ENCODE measurements at places on chromosomes 5 and 9.

GRCh38 chr9:21931428-21931827 lies 62.8 kb downstream of the CDKN2A start:
- DNase-seq, result no peak

- DNase-seq, result no peak
These were observed 214.4 kb downstream of the DAB2IP start for GRCh38 chr9:121865884-121866283.

GRCh38 chr9:109872901-109873300 lies 92.9 kb downstream of the PALM2AKAP2 start:
- DNase-seq, result no peak

DNA sequence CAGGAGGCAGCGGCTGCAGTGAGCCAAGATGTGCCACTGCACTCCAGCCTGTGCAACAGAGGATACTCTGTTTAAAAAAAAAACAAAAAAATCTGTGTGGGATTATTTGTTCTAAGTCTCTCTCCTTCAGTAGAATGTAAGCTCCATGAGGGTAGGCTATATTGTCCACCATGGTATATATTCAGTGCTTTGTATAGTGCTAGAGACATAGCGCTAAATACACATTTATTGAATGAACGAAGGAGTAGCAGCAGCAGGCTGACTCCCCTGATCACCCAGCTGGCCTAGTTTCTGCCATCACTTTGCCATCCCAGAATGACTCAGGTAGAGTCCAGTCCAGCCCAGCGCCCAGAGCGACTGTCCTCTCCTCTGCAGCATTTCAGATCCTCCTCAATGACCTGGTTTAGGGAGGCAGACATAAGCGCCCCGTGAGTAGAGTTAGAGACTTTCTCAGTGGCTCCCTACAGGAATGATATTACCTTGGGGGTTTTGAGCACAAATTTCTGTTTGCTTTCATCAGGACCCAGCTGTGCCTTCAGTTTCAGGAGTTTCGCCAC lies 716 bp downstream of the HARS1 start:
- no peak for DNase-seq

GRCh38 chr5:40258222-40258621 lies 421.5 kb upstream of the PTGER4 start:
- no peak for DNase-seq

GRCh38 chr5:3022665-3023064 lies 271.2 kb upstream of the IRX2 start:
- DNase-seq, result no peak

DNA sequence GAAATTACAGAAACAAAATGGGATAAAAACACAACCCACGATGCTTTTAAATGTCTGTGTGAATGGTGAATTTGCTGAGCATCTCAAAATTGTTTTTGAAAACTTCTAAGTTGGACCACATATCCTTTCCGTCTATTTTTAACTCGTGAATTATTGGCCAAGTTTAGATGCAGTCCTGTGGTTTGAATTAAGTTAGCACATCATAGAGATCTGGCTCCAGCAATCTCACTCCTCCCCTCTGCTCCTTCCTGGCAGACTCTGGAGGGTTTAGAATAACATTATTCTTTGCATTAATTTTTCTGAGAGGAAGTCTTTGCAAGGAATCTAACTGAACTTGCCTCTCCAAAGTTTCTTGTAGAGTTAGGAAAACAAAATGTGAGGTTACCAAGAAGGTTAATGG lies 14.5 kb upstream of the ANKRD55 start:
- DNase-seq, result no peak

DNA sequence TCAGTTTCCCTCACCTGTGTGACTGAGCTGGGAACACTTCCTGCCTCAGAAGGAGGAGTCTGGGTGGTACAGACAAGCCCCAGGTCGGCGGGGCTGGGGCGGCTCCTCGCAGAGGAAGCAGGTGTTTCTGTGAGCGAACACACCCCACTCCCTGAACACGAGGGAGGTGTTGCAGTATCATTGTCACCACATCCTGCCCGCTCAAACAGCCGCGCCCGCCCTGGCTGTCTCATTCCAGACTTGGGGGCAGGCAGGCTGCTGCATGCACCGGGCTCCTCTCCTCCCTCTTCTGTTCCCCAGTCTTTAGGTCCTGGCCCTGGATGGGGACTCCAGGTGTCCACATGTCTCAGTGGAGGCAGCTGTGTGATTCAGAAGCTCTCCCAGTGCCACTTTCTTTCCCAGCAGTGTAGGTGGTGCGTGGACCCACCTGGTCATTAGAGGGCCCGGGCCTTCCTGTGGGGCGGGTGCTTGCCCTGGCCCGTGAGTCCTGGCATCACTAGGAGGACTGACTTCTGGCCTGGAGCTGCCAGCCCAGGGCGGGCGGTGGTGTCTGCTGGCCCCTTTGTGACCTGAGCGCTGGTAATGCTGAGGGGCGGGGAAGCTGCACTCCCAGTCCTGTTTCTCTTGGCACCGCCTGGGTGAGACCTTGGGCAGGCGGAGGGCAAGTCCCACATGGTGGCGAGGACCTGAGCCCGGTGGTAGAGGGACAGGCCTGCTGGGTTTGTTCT lies 18.3 kb upstream of the PHYHD1 start:
- no peak for DNase-seq

- no peak for DNase-seq
These were observed 372.3 kb upstream of the CCNH start for GRCh38 chr5:87784879-87785495.

DNA sequence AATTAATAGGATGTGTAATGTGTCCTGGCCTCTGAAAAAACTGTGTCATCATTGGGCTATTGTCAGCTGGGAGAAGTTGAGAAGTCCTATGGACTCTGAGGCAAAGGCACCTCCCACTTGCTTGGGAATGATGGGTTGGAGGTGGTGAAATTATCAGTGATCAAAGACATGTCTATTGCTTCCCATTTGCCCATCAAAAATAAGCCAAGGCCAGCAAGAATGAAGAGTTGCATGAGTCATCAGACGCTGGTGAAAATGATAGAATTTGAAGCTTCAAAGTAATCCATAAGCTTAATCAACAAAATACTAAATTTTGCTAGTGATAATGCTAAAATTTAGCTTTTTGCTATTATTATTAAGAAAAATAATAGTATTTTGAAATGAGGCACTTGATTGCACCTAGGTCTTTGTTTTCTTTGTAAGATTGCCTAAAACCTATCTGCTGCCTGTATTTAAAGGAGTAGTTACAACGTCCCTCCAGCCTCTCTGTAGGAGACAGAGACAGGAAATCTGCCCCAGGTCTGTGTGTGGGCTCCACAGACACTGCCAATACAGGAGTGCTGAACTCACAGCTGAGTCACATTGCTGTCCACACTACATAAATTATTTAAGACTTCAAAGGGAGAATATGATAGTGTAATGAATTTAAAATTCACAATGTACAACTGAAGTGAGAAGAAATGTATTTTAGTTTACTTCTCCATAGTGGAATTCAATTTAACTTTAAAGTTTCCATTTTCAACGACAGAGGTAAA lies 48.4 kb upstream of the APC start:
- no peak for DNase-seq

DNA sequence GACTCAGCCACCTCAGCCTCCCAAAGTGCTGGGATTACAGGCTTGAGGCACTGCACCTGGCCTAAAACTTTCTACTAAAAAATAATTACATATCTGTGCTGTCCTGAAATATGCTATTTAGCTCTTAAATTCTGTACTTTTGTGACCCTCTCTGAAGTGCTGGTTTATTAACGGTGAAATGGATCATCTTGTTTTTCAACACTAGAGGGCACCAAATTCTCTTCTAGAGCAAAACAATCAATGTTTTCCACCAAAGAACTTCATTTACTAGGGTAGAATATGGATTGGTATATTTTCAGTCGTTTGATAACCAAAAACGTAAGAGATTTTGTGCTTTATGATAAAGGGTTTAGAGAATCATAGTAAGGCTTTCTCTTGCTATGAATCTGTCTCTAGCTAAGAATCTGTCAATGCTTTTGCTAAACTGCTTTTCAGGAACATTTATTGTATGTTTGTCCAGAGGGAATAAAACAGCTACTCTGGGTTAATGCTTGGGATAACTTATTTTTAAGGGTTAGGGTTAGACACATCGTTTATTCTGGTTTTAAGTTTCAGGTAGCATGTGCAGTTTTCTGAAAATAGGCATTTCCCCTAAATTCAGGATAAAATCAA lies 63.6 kb downstream of the RNF180 start:
- peak; percentile 13 for DNase-seq

- DNase-seq, result no peak
These were observed 32.1 kb upstream of the CLINT1 start for GRCh38 chr5:157890836-157891597.

DNA sequence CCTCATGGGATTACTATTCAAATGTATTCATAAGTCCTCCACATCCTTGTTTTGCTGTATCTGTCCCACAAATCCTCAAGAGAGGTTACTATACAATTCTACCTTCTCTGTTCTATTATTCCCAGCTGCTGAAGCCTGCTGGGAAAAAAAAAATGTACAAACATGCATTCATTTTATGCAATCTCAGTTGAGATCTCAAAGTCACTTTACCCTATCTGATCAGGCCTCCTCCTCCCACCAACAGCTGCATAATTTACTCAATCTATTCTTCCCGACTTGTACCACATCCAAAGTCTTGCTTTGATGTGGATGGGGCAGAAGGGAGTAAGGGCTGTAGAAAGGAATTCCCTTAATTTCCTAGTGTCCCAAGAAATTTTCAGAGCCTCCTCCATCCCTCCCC lies 28.6 kb downstream of the PSIP1 start:
- no peak for DNase-seq

DNA sequence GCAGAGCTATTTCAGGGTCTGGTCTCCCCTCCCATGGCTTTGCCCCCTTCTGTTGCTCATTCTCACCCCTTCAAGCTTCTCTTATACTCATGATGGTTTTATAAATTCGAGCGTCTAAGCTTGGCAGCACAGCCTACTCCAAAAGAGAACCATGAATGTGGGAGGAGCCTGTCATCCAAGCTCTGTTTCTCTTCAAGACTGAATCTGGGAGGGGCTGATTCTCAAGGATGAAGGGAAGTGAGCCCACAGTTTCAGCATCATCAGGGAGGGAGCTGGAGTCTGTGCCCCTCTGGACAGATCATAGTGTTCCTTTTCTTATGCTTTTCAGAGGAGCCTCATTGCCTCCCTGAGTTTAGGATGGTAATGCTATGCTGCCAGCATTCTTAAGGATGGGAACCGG lies 168.6 kb downstream of the CFAP90 start:
- DNase-seq, result no peak

- no peak for DNase-seq
These were observed 300.5 kb downstream of the ARL15 start for GRCh38 chr5:54009828-54010227.

DNA sequence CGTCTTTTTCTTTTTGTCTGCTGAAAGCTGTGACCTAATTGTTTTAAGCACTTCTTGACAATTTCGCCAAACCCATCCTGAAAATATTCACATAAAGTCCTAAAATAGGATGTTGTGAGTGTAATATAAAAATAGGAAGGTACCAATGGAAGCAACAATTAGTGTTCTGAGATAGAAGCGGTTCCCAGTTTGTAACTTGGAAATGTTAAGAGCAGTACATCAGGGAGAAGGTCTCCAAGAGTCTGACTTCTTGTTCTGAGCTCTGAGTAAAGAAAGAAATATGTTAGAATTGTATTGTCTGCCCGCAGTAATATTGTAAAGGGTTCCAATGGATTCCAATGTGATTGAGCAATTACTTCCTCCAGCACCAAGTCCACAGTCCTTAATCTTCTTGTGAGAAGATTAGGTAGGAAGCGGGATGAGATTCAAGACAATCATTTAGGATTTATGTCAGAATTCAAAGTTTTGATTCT lies 3.9 kb downstream of the VCAN start:
- no peak for DNase-seq

DNA sequence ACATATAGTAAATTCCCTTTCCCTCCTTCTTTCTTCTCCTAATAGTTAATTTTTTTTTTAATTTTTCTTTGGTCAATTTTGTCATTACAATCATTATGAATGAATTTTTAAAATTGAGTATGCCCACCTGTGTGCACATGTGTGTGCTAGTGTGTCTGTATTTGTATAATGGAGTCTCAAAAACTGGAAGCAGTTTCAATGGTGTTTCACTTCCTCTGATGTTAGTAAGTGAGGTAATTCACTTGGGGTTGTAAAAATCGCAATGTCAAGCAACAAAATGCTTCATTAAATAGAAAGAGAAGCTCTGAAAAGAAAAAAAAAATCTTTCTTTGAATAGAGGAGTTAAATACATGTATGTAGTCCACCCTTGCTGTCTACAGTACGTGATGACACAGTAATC lies 1467.6 kb upstream of the NUDT12 start:
- DNase-seq, result no peak

GRCh38 chr9:136620441-136621018 lies 42.2 kb upstream of the EGFL7 start:
- no peak for DNase-seq

- no peak for DNase-seq
These were observed 147.6 kb upstream of the NR3C1 start for GRCh38 chr5:143550986-143551630.

GRCh38 chr9:108761655-108762347 lies 94.0 kb downstream of the ACTL7B start:
- DNase-seq, result no peak

- DNase-seq, result no peak
These were observed 5.5 kb downstream of the CCIN start for GRCh38 chr9:36174731-36175130.

GRCh38 chr5:32852535-32852934 lies 141.4 kb downstream of the NPR3 start:
- no peak for DNase-seq

DNA sequence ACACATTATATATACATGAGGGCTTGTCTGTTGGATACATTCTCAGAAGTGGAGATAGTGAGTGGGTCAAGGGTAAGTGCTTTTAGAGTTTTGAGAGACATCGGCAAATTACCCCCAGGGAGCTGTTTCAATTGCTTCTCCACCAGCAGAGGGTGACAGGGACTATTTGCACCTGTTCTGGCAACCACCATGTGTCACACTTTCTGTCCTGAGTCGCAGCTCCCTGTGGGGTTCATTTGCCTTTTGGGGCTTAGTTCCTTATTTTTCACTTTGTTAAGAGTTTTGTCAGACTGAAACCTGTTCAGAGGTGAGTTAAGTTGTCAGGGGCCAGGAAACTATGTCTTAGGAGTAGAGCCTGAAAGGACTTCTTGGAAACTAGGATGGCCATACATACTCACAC lies 20.1 kb upstream of the SLC36A1 start:
- DNase-seq, result peak; percentile 54

DNA sequence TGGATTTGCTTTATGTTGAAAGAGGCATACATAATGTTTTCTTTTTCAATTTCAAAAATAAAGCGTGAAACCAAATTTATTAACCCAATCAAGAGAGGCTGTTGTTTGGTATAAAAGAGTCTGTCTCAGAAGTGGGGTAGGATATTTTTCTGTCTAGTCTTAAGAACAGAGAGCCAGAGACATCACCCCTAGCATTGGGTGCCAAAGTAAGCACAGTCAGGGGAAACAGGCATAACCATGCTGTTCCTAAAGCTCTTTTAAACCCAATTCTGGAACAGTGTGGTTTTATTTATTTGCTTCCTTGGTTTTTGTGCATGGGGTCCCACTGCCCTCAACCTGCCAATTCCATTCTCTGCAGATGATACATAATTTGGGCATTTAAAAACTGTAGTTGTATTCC lies 88.2 kb downstream of the UBE2R2 start:
- no peak for DNase-seq

All from NCI-H524 (cell line).